ENCODE measurements at places on chromosomes 3 and 15. TPM values are rescaled to one million over a fixed set of nuclear protein-coding genes. Genes with fewer than 3 reads are reported as not detected.

Gene NANOGP8
- total RNA-seq: not detected

Gene GOLGA8J
- total RNA-seq: not detected

Gene CNTN4
- total RNA-seq: not detected

Gene KBTBD13
- total RNA-seq: not detected

DNA sequence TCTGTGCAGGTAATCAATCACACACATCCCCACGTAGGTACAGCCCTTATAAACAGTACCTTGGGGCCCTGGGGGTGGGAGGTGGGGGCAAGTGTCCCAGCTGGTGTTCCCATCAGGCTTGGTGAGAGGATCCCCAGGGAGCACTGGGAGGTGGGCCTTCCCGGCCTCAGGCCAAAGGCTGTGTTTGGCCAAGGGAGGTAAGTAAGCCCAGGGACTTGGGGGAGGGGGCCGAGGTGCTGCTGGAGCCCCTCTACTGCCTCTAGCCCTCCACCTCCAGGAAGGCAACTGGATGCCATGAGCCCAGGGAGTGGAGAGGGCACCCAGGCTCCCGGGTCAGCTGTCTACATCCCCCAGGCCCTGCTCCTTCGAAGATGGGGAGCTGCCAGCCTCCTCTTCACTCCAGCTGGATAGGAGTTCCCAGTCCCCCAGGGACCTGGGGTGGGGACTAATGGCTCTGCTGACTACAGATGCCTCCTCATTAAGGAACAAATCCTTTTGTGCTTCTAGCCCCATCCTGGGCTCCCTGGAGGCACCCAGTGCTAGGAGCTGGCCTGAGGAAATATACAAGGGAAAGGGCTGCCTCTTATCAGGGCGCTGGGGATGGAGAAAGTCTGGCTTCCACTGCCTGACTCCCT is 33.1 kb downstream of the RNU5B-1 start:
- DNase-seq: no peak

DNA sequence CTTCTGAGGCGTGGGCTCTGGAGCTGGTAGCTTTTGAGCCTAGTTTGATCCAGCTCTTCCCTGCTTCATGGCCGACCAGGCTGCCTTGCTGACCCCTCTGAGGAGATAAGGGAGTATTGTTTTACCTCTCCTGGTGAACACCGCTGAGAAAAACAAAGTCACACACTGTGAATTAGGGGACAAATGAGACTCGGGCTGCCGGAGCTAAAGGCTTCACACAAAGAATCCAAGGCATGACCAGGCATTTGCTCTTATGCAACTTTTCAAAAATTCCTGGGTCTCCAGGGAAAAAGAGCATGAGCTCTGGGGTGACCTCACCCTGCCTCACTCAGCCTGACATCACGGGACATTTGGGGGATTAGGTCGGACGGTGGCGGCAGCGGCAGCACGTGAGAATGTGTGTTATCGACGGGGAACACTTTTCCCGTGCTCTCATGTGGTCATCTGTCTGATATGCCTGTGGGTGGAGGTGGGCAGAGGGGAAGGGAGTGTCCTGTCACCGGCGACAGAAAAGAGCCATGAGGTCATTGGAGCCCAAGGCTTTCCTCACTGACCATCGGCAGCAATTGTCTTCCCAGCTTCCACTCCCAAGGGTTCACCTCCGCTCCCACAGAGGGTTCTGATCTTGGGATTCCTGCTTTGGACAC is 61.0 kb downstream of the TMEM44 start:
- no peak for DNase-seq

GRCh38 chr15:73628976-73629797 is 4.0 kb downstream of the NPTN start:
- peak; percentile 51 for DNase-seq

GRCh38 chr3:157059181-157059580 is 100.8 kb downstream of the CCNL1 start:
- no peak for DNase-seq

DNA sequence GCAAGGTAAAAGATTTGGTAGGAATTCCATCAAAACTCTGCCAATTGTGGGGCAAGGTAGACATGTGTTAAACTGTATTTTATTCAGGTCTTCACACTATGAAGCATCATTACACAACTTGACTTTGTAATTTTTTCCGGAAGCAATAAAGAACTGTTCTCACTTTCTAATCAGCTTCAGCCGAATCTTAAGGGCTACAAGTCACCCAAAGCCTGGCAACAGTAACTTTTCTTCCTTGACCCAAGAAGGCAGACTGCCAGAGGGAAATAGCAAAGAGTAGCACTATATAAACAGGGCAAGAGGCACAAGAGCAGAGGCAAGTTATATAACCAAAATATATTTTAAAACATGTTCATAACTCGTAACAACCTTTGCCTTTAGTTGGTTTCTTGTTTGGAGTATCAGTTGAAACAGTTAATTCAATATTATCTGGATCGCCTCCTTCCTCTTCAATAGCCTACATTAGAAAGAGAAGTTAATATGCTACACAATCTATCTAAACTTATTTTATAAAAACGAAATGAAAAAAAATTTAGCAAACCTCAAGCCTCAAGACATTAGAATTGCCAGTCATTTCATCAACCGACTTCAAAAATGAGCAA is 1.4 kb downstream of the SLTM start:
- DNase-seq: peak; percentile 73

DNA sequence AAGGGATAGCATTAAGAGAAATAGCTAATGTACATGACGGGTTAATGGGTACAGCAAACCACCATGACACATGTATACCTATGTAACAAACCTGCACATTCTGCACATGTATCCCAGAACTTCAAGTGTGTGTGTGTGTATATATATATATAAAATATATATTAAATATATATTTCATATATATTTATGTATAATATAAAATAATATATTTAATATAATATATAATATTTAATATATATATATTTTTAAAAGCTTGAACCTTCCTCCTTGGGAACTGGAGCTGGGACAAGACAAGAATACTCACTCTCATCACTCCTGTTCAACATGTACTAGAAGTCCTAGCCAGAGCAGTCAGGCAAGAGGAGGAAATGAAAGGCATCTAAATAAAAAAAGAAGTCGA is 149.3 kb downstream of the UNC13C start:
- DNase-seq: no peak

GRCh38 chr15:99753066-99753465 is 19.8 kb upstream of the LYSMD4 start:
- DNase-seq: no peak

DNA sequence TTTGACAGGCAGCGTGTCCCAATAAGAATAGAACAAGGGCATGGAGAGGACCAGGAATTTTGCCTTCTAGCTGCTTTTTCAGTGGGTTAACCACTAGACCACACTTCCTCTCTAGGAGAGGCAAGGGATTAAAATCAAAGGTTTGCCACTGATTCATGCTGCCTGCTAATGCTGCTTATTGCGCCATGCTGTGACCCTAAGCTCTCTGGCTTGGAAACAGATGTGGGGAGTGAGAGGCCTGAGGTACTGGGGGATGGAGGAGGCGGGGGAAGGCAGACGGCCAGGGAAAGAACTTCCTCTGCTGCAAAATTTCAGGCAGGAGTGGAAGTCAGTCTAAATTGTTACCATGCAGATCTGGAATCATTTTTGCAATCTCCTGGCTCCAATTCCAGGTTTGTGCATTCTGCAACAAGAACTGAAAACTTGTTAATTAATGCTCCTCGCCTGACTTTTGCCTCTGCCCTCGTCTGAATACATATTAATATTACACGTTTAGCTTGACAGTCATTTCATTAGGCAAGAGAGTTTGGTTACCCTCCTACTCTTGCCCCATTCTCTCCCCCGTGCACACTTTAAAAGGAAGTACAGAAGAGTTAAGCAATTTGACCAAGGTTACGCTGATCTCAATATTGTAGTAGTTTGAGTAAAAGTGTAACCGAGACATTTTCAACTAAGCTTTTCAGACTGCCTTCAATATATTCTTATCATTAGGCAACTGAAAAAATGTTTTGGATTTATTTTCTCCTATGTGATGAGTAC is 121.7 kb upstream of the SPRED1 start:
- DNase-seq: no peak

DNA sequence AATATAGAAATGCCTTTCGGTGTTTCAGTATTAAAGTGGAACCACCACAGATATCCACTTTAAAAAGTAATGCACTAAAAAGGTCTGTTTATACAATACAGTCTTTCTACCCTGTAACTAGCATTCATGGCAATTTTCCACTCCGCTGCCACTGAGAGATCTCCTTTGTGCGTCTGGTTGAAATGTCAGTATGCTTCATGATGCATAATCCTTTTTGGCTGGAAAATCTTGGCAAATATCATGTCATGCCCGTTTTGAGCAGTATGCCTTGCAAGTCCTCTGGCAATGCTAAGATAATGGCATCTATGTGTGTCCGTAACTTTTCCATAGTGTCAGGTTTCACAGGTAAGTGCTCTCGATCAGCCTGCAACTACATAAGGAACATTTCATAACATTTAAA is 30.8 kb upstream of the ARF4 start:
- DNase-seq: no peak

DNA sequence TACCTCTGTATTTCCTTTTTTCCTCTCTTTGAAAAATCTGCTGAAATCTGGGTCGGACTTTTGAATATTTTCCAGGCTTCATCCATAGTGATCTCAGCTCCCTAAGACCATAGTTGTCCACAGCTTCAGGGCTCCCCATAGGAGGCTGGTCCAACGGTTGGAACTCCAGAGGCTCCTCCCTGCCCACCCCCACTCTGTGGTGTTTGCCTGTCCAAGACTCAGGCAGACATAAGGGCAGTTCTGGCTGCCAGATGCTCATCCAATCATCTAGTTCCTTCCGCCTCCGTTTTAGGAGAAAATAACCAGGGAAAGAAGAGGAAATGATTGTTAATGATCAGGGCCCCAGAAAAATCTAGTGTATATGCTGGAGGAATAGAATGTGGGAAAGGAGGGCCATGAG is 27.9 kb upstream of the PRTG start:
- no peak for DNase-seq

- no peak for DNase-seq
These were observed 19.9 kb downstream of the NDUFB4 start for GRCh38 chr3:120615847-120616609.

GRCh38 chr3:148030975-148031374 is 621.8 kb downstream of the ZIC1 start:
- no peak for DNase-seq

- DNase-seq: no peak
These were observed 133.6 kb downstream of the TPRG1 start for GRCh38 chr3:189305412-189305811.

DNA sequence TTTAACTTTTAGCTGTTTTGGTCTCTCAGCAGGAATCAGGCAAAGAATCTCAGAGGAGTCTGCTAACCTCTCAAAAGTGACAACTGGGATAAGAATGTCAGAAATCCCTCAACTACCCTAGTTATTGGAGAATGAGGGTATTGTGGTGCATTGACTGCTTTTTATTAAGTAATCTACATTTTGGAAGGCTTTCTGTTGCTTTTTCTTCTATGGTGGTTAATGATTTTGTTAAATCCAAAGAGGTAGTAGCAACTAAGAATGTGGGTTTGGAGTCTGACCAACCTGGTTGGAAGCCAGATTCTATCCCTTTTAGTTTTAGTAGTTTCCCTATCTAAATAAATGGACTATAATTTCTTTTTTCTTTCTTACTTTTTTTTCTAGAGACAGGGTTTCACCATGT is 94.7 kb upstream of the RNF7 start:
- DNase-seq: no peak

DNA sequence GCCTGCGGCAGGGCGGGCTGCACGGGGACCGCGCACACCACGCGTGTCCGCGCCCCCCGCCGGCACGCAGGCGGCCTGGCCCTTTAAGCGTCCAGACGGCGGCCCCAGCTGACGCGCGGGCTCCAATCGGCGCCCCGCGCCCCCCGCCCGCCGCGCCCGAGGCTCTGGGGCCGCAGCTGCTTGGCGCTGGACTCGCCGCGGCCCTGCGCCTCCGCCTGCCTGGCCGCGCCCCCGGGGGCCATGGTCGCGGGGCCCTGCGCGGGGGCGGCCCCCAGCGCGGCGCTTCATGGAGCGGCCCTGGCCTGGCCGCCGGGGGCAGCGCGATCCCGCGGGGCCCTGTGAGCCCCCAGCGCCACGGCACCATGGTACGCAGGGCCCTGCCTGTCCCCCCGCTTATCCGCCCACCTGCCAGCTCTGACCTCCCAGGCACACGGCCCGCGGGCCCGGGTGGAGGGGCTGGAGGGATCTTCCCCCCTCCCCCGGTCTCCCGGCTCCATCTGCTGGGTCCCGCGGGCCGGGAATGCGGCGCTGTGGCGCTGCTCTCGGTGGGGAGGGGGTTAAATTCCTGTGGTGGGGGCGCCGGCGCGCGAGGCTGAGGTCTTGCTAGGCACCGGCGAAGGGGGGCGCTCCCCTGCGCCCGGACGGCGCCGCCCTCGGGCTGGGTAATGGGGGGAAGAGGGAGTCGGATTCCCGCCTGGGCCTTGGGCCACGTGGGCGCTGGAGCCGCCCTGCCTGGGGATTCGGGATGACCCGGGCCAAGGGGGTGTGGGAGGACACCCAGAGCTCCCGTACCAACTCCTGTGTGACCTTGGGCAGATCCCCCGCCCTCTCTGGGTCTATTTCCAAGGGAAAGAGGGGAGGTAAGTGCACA is 1.1 kb downstream of the ZBTB47 start:
- peak; percentile 73 for DNase-seq

DNA sequence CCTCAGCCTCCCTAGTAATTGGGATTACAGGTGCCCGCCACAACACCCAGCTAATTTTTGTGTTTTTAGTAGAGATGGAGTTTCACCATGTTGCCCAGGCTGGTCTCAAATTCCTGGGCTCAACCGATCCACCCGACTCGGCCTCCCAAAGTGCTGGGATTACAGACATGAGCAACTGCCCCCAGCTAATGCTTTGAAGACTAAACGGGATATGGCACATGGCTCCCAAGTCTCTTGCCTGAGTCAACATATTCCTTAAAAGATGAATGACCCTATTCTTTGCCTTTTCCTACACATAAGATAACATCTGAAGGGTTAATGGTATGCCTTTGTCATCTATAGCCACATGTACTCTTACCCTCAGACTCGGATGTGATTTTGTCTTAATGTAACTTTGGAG is 38.4 kb upstream of the NEDD4 start:
- no peak for DNase-seq

- no peak for DNase-seq
These were observed 171.1 kb upstream of the TLE3 start for GRCh38 chr15:70268698-70269251.

- no peak for DNase-seq
These were observed 21.5 kb upstream of the USP3 start for GRCh38 chr15:63482874-63483323.

GRCh38 chr3:36733162-36733696 is 31.1 kb downstream of the DCLK3 start:
- no peak for DNase-seq

DNA sequence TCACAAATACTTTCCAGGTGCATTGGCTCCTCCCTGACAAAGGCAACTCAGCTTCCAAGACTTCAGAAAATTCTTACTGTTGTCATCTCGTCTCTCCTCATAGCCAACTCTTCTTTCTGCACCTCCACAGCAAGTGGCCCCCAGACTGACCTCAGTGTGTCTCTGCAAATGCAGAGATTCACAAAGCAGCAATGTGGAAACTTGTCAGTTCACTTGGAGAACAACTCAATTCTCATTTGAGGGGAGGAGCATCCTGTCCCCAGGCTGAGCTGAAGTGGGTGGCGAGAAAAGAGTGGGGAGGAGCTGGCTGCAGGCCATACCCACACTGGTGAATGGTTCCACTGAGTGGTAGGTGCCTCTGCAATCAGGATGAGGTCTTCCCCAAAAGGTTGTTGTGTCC is 248.7 kb upstream of the IL12A start:
- no peak for DNase-seq
